ENCODE measurements at places on chromosomes 5 and 9.

DNA sequence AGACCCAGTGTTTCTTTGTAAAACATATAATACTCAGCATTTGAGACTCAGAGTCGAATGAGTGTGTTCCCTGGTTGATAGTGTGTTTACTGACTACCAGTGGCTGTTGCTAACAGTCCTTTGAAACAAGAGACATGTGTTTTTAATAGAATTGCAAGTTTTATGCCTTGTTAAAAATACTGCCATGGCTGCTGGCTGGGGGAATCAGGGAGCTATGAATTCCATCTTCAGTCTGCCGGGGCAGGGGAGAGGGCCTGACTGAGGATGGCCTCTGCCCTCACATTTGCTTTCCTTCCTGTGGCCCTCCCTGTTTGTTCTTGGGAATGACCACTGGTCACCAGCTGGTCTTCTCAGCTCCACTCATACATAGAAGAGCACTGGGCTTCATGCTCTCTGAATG, 63.8 kb downstream of the PDZD2 start:
- no peak for DNase-seq

DNA sequence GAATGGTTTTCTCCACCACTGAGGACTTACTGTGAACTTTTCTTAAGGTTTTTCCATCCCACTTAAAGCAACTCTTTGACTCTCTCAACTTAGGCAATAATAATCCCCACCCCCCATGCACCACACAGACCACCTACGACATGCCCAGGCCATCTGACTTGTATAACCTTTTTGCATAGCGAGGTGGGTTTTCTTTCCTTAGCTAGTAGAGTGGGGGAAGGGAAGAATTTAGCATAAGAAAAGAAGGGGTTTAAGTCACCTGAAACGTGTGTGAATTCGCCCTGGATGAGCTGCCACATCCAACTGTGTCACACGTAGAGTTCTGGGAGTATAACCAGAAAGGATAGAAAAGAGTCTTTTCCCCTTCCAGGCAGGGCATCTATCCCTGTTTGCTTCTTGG, 262.7 kb downstream of the YTHDC2 start:
- no peak for DNase-seq

- DNase-seq, result no peak
These were observed 8.6 kb upstream of the PHYKPL start for GRCh38 chr5:178241231-178241663.

DNA sequence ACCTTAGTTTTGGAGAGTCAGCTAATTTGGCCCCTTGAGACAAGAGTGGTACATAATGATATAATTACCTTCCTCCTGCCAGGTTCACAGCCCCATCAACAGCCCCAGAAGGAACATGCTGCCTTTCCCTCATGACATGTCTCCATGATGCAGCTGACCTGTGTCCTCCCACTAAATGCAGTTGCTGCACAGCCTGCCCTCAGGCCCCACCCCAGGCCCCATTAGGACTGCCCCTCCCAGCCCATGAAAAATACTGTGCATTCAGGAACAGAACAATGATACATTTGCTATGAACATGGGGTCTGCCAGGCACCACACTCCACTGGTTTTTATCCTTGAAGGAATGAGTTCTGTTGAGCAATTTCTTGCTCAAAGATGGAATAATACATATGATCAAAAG, 176.4 kb downstream of the C5orf15 start:
- DNase-seq, result no peak

DNA sequence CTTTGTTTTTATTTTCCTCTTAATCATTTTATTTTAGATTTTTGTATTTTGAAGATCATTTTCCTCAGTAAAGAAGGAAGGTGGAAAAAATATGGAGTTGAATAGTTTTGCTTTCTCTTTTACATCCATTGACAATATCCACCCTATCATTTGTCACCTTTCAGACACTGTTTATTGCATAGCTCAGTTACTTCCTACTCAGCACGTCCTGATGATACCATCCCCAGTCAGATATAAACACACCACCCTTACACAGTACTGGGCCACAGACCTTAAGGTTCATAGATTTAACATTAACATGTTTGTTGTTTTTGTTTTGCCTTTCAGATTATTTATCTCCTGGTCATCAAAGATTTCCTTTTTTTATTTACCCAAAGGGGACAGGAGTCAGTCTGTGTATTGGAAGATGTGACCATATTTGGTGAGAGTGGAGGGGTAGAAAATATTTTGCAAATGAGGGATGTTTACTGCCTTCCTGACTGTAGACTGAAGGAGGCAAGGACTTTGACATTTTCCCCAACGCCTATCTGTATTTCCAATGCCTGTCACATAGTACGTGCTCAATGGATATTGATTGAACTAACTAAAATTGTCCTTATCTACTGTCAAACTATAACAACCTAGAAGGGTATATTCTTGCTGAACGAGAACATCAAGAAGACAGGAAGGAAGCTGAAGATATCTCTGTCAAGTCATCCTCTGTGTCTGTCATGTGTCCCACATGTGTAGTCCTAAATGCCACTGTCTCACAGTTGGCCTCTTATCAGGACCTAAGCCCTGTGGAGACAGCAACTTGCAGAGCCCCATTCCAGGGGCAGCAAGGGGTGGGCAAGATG, 15.6 kb downstream of the STX17 start:
- no peak for DNase-seq

DNA sequence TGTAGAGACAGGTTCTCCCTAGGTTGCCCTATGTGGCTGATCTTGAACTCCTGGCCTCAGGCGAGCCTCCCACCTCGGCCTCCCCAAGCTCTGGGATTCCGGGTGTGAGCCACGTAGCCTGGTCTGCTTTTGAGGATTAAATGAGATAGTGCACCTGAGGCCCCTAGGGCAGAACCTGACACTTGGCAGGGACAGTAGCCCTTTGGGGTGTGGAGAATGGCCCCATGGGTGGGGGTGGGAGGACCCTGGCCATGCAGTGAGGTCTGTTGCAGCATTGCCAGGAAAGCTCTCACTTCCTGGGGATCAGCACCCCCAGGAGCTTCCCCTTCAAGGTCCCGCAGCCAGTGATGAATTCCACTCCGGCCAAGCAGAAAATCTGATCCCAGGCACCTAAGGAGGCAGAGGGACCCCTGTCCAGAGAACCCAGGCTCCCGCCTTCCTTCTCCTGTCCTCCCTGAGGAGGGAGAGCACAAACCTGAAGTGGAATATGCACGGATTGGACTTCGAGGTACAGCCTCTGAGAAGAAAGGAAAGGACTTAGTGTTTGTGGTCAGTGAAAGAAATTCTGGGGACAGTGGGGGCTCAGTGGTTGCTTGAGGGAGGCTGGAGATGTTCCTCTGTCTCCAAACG, 73.9 kb upstream of the UNC5A start:
- no peak for DNase-seq

GRCh38 chr9:103819936-103820335, 274.2 kb upstream of the SMC2 start:
- no peak for DNase-seq

DNA sequence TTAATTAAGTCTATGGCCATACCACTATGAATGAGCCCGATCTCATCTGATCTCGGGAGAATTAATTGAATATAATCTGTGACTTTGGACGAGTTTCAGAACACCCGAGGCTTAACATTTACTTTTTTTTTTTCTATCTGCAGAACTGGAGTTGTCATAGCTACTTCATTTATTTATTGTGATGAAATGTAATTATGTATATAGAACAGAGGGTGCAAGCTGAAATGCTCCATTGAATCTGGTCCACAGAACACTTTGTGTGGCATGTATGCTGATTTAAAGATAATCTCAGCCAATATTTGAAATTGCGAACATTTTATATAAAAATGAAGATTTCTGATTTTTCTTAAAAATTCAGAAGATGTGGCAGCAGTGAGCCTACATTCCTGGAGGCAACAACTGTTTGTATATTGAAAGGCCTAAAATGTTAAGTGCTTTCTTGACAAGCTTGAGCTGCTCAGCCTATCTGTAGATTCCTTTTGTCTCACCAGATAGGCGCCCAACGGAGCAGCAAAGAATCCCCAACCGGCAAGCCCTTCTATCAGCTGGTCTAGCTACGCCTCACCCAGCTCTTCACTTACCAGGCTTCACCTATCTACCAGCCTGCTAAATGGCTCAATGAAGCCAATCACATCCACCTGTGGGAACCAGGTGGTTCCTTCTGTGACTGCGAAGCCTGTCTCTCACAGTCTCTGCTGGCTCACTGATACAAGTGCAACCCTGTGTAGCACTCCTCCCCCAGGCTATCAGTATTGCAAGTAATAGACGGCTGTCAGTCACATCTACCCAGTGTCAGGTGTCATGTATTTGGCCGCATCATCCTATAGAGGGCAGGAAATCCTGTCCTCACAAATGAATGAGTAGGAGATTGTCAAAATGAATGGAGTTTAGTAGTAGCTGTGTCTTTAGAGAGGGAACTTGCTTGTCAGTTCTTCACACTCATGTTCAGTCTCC, 170.6 kb upstream of the MRPS30 start:
- no peak for DNase-seq

DNA sequence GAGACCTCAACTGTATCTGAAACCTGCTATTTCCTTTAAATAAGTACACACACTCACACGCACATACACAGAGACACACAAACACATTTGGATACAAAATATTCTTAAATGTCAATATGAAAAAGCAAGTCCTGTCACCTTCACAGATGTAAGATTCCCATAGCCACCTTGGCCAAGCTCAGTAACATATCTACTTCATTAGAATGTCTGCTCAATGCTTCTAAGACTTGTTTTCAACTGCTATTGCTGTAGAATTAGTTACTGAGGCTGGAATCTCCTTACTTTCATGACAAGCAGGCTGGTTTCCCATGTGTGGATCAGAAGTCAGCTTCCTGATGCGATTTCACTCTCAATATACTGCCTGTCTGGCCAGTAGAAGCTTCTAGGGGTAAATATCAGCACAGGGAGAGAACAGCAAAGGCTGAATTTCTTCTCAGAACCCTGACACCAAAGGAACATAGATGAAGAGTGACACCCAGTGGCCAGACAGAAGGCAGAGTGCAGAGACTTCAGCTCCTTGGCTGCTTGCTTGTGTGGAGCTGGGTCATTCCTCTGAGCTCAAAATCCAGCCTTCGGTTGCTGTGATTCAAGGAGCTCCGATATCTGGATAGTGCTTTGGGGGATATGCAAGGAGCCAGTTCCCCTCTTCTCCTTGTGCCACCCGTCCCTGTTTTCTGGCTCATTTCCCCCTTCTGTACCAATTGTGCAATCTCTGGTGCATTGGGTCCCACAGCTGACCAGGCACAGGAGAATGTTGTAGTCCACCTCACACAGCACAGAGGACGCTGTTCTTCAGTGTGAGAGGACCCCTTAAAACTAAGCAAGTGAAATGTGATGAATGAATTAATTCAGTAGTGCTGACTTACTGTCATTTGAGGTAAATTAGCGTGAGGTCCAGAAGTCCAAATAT, 26.6 kb upstream of the ABLIM3 start:
- no peak for DNase-seq

- DNase-seq, result no peak
These were observed 4.3 kb upstream of the FAM169A start for GRCh38 chr5:74870299-74871067.

DNA sequence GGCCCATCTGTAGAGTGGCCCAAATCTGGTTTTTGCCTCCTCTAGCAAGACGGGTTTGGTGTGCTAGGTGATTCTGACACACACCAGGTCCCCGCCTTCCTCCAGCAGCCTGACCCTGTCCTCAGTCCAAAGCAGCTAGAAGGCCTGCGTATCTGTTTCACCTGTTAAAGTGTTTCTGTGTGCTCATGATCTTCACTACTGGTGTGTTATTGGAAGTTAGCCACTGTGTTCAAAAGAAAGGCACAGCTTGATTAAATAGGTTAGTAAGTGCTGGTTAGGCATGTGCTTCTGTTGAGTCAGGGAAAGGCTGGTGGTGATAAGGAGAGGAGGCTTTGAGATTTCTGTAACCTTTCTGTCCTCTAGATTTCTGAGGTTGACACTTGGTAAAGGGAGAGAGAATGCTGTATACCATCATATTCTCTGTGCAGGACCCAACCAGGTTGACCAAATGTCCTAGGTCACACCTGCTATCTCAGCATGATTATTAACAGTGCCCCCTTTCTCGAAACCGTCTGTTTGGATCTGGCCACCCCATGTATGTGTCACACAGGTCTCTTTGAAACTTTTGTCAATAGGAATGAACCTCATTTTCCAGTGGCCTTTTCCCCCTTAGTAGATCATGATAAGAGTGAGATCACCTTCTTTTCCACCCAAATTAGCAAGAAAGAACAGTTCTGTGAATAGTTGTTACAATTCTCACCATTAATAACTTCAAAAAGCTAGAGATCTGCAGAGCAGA, 58.8 kb downstream of the ARHGAP26 start:
- no peak for DNase-seq

DNA sequence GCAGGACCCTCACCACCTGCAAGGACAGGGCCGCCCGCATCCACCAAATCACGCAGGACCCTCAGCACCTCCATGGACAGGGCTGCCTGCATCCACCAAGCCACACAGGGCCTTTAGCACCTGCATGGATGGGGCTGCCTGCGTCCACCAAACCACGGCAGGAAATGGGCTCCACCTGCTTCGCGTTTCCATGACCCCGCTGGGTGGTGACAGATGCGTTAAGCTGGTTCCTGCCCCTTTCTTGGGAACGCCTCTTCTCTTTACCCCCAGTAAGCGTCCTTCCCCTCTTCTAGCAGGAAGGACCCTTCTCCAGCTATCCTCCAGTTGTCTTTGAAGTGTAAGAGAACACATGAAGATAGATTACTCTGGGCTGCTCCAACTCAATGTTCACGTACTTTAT, 13.5 kb downstream of the FBP1 start:
- no peak for DNase-seq

- DNase-seq, result no peak
These were observed 350.7 kb upstream of the TLE4 start for GRCh38 chr9:79221084-79221483.

DNA sequence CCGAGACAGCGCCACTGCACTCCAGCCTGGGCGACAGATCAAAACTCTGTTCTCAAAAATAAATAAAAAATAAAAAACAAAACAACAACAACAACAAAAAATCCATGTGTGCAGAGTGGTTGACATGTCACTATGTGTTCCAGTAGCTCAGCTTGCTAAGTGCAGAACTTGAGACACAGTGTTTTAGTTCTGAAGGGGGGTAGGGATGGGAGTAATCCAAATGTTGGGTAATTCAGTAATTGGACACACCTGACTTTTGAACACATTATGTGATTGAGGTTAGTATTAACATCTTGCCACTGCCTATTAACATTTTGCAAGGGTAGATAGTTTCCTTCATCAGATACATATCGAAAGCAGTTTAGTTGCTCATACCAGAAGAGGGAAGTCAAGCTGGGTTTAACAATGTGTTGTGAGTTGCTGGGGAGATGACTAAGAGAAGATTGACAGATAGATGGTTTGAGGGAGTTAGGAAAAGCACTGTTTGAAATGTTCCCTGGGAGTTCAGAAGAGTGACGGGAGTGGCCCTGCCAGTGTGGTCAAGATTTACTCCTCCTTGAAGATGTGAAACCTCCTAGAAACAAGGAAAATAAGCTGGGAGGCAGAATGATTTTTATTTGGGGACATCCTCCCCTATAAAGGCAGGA, 928 bp downstream of the HACD4 start:
- DNase-seq, result no peak

All from stimulated activated CD8-positive, alpha-beta memory T cell treated with anti-CD3 and anti-CD28 coated beads, Interleukin-4, amount 100 ng/mL, for 4 hours (primary cell).